ENCODE measurements at places on chromosomes 7 and 10. TPM values are rescaled to one million over a fixed set of nuclear protein-coding genes. Genes with fewer than 3 reads are reported as not detected.

- DNase-seq = no peak
Measured at GRCh38 chr7:92794831-92795230, 41.5 kb downstream of the CDK6 start.

- no peak for DNase-seq
Measured at GRCh38 chr7:114670676-114671075, 251.2 kb upstream of the MDFIC start.

DNA sequence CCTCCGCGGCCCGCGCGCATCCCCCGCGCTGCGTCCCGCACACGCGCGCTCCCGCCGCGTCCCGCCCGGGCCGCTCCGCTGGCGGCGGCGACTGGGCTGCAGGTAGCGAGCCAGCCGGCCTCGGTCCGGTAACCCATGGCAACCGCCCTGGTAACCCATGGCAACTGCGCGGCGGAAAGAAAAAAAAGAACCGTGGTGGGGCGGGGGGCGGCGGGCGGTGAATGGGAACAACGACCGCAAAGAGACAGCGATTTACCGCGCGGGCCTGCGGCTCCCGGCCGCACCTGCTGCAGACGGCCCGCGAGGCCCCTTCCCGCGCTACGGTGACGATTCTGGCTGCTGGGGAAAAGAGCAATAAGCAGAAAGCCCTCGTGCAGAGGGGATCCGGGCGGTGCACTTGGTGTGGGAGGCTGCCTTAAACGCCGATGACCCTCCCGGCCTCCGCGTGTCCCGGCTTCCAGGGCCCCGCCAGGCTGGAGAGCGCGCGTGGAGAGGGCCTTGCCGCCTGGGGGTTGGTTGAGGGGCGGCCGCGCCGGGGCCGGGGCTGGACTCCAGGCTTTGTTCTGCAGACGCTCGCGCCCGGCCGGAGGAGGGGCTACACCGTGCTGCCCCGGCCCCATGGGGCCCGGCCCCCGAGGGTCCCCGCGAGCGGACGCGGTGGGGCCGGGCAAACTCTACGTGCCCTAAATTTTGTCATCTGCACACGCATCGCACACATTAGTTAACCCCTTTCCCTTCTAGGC lies 84.7 kb downstream of the SNX10 start:
- no peak for DNase-seq

DNA sequence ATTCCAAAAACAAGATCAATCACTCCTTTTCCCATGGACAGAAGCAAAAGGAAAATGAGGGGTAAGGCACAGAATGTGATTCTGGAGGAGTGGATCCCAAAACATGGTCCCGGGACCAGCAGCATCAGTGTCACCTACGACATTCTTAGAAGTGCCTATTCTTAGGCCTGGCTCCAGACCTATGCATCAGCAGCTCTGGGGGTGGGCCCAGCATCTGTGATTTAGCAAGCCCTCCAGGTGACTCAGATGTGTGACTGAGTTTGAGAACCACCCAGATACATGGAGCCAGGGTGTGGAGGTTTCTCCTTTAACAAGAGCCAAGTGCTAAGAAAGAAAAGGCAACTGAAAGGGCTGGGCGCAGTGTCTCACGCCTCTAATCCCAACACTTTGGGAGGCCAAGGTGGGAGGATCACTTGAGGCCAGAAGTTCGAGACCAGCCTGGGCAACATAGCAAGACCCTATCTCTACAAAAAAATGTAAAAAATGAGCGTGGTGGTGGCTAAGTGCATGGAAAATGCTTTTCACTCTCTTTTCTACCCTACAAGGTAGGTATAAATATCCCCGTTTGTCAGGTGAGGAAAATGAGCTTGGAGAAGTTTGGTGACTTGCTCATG lies 17.1 kb upstream of the ARPC1A start:
- no peak for DNase-seq

GRCh38 chr10:11907914-11908313 lies 84.8 kb downstream of the PROSER2 start:
- DNase-seq = no peak

DNA sequence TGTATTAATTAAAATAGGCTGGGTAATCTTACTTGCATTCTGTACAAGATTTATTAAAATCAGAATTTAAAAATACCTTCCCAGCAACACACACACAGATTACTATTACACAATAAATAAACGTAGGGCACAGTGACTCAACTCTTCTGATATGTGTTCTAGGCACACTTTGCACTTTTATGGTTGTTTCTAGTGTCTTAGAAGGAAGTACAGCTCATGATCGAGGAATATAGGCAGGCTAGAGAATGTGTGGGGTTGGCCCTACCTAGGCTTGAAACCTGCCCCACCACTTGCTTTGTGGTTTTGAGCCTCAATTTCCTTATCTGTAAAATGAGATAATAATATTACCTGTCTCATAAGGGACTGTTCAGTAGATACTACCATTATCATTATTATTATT lies 30.5 kb downstream of the ARMC3 start:
- DNase-seq = no peak

Gene SFTPA1
- total RNA-seq = 7.0 TPM

DNA sequence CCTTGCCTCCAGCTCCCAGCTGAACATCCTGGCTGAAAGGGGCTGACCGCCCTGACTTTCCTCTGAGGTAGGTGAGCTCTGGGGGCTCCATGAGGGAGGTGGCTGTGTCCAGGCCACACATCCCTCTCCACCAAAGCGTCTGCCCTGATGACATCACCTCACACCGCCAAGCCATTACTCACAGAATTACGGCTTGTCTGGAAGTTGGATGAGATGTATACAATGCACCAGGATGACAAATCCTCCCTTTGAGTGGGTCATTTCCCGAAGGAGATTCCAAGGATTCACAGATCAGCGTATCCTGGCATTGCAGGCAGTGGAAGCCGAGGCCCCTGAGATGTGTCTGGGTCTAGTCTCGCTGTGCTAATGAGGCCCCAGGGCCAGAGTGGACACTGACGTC lies 15.1 kb upstream of the RET start:
- no peak for DNase-seq

DNA sequence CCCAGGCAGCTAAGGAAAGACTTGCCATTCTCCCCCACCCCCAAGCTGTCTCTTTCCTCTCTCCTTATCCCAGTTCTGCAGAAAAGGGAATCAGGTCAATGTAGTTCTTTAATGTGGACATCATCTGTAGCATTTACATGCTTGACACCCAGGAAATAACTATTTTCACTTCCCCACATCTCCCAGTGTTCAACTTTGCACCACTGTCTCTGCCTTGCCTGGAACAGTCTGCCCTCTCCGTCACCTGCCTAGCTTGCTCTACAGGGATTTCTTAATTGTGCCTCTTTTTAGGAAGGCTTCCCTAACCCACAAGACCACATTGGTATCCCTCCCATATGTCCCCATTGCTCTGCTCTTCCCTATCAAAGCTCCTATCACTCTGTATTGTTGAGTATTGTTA lies 45.9 kb upstream of the TOMM7 start:
- DNase-seq = no peak

DNA sequence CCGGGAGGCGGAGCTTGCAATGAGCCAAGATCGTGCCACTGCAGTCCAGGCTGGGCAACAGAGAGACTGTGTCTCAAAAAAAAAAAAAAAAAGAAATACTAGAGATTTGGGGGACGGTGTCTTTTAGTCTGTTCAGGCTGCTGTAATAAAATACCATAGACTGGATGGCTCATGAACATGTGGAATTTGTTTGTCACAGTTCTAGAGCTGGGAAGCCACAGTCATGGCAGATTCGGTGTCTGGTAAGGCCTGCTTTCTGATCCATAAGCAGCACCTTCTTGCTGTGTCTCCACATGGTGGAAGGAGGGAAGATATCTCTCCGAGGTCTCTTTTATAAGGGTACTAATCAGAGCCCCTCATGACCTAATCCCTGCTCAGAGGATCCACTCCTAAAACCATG lies 102.7 kb upstream of the MKLN1 start:
- no peak for DNase-seq

- DNase-seq = no peak
Measured at GRCh38 chr7:15680446-15680845, 6.0 kb downstream of the MEOX2 start.

- DNase-seq = no peak
Measured at GRCh38 chr7:147022056-147022455, 905.5 kb downstream of the CNTNAP2 start.

- no peak for DNase-seq
Measured at GRCh38 chr10:21184216-21184615, 287.1 kb upstream of the NEBL start.

- no peak for DNase-seq
Measured at GRCh38 chr7:63025815-63026214, 972.8 kb upstream of the ZNF722 start.

Gene TMEM225B
- 0.35 TPM for total RNA-seq

Gene AKR1D1
- total RNA-seq = 0.37 TPM

Gene PTPRZ1
- total RNA-seq = 2.2 TPM

DNA sequence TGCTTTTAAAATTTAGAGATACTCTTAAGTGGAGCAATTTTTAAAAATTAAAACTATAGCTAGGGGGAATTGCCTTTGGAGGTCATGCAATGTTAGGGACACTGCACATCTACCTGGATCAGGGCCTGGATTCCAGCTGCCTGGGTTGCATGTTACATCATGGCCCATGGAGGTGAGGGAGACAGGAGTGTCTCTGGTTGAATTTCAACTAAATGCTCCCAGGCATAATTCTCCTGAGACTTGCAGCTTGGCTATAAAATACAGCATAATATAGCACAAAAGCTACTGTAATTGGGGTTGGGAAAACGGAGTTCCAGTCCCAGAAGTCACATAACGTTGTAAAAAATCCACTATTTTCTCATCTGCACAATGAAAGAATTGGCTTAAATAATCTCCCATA lies 782.5 kb downstream of the LRMDA start:
- DNase-seq = no peak

- DNase-seq = no peak
Measured at GRCh38 chr7:18179093-18179492, 151.4 kb upstream of the PRPS1L1 start.

Measured in mucosa of gallbladder (tissue), 1 donor.